Activated CD8-positive, alpha-beta memory T cell treated with anti-CD3 and anti-CD28 coated beads for 24 hours (primary cell): ENCODE measurements at places on chromosomes 7 and 10.

DNA sequence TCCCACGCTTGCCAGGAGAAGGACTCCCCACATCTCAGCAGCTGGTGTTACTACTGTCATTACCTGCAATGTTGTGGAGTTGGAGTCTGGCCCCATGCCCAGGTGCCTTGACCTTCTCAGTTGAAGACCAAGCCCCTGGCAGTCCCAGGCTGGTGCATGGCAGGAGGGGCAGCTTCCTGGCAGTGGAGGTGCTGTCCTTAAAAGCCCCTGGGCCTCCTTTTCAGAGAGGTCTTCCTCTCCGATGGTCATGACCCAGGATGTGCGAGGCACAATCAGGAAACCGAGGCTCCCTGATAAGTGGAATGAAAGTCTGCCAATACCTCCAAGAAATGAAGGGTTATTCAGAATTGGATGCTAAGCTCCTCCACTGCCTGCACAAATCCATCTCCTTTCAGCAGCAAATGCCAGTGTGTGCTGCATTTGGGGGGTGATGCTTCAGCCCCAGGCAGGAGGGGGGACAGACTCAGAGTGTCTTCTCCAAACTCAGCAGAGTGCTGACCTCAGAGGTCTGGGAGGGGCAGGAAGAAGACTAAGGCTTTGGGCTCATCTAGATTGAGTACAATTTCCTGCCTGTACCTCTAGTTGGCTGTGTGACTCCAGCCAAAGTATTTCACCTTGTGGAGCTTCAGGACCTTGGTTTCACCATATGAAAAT, 97.0 kb upstream of the DDC start:
- DNase-seq = no peak

- DNase-seq = no peak
Observed at GRCh38 chr10:96360766-96361165, 2.0 kb upstream of the OPALIN start.

GRCh38 chr7:45980181-45980905, 59.3 kb upstream of the IGFBP3 start:
- peak; percentile 26 for DNase-seq

GRCh38 chr7:22842973-22843372, 20.3 kb upstream of the TOMM7 start:
- no peak for DNase-seq

- DNase-seq = no peak
Observed at GRCh38 chr7:25308906-25309705, 80.8 kb upstream of the NPVF start.

DNA sequence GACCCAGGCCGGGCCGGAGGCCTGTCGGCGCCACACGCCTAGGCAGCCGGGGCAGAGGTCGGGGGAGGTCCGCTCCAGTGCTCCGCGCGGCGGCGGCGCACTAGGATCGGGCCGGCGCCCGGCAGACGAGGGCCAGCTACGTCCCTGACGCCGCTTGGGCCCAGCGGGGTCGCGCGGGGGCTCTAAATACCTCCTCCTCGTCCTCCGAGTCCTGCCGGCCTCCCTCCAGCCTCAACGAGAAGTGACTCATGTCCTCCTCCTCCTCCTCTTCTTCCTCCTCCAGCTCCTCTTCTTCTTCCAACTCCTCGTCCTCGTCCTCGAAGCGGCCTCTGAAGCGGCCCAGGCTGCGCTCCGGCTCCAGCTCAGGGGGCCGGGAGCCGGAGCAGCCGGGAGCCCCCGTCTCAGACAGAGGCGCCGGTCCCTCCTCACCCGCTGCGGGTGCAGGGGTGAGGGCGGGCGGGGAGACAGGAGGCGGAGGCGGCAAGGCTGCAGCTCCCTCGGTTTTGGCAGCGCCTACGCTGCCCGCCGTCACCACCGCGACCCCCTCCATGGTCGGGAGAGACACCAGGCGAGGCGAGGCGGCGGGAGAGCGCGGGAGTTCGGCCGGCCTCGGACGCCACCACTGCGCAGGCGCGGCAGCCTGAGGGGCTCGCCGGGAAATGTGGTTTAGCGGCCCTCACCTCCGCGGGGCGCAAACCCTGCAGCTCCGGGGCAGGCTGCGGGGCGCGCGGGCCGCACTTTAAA, at the start of gene PCGF6:
TSS of gene PCGF6 (minus strand) at position 624 of the 744 bp plus-strand sequence. CDS start at position 550, 74 bp downstream.
- peak; percentile 94 for DNase-seq

GRCh38 chr10:102269017-102269416, 23.7 kb downstream of the GBF1 start:
- DNase-seq = no peak

GRCh38 chr7:43112941-43113621, 634 bp downstream of the HECW1 start:
- no peak for DNase-seq

- no peak for DNase-seq
Observed at GRCh38 chr7:83267141-83267631, 104.5 kb upstream of the PCLO start.

- DNase-seq = no peak
Observed at GRCh38 chr7:131525820-131526219, 30.6 kb downstream of the PODXL start.

DNA sequence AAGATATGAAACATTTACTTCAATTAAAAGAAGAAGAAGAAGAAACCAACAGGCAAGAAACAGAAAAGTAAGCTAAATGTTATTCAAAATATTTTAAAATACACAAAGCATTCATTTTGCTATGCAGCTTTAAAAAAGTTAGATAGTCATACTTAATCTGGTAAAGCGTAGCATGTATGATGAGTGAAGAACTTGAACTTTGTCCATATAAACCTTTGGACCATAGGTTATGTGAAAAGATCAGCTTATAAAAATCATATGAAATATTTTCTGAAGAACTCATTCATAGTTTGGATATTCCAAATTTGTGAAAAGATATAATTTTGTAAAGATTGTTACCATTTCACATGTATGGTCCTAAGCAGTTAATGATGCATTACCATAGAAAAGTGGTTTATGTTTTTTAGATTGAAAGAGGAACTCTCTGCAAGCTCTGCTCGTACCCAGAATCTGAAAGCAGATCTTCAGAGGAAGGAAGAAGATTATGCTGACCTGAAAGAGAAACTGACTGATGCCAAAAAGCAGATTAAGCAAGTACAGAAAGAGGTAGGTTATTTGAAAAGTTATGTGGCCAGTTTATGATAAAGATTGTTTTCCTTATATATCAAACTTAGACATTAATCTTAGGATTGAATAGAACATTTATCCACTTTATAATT, 37.3 kb downstream of the KIF20B start:
- no peak for DNase-seq

DNA sequence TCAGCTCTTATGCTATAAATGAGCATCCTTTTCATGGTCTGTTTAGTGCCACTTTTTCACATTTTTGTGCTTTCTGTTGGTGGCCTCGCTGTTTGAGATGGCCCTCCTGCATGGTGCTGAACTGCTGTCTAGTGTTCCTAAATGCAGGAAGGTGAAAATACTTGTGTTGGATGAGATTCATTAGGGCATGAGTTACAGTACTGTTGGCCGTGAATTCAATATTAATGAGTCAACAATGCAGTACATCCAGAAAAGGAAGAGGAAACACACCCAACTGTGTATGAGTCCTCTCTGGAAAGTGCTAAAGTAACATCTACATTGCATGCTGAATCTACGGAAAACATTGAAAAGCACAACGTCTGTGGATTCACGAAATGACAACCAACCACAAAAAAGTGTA, 124.0 kb downstream of the HERPUD2 start:
- no peak for DNase-seq

- DNase-seq = no peak
Observed at GRCh38 chr7:74399006-74399405, 54.7 kb upstream of the GTF2IRD1 start.

DNA sequence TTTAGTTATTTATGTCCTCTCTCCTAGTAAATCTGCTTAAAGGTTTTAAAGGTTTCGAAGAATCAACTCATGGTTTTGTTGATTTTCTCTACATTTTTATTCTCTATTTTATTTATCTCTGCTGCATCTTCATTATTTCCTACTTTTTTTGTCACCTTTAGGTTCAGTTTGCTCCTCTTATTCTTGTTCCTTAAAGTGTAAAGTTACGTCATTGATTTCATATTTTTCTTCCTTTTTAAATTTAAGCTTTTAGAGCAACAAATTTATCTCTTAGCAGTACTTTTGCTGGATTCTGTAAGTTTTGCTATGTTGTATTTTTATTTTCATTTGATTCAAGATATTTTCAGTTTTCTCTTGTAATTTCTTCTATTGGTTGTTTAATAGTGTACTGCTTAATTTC, 10.7 kb downstream of the MYO3A start:
- DNase-seq = no peak

GRCh38 chr7:105532709-105533460, 884 bp downstream of the RINT1 start:
- DNase-seq = no peak

- DNase-seq = no peak
Observed at GRCh38 chr10:33800545-33800944, 466.1 kb upstream of the NRP1 start.

DNA sequence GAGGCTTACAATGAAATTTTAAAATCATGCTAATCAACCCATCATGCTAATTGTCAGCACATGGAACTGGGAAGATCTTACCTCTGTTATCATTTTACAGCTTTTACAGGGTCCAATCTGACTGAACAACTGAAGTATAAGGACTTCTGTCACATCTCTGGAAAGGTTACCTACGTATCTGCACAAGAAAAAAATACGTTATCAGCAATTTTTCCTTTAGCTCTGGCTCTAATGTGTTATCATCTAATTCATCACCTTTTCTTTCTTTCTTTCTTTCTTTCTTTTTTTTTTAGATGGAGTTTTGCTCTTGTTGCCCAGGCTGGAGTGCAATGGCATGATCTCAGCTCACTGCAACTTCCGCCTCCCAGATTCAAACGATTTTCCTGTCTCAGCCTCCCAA, 8.7 kb downstream of the TIAL1 start:
- no peak for DNase-seq

- no peak for DNase-seq
Observed at GRCh38 chr7:37318541-37318940, 130.1 kb downstream of the ELMO1 start.

- no peak for DNase-seq
Observed at GRCh38 chr7:2553108-2553507, 2.2 kb downstream of the BRAT1 start.

- DNase-seq = no peak
Observed at GRCh38 chr10:71726580-71727104, 7.1 kb upstream of the C10orf105 start.
